ENCODE measurements at places on chromosomes 3 and 15. TPM values are rescaled to one million over a fixed set of nuclear protein-coding genes. Genes with fewer than 3 reads are reported as not detected.
A peak's percentile ranks its signal among the peaks of the same experiment; 100 is the strongest.

GRCh38 chr3:134869153-134869726 is 74.2 kb downstream of the EPHB1 start:
- no peak for DNase-seq

DNA sequence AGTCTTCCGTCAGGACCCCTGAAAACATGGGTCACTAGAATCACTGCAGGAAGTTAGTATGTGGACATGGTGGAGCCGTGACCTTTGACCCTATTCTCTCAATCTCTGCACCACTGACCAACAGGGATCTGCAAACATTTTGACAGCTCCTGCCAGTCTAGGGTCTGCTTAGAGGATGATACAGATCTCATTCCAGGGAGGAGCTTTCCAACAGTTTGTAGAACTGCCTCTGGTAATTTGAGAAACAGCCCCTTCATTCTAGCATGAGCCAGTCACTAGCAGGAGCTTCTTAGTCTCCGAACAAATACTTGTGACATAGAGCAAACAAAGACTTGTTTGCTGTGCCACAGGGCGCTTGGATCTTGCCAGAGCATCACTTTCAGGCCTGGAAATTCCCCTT is 270.3 kb upstream of the CFAP20DC start:
- DNase-seq, result no peak

DNA sequence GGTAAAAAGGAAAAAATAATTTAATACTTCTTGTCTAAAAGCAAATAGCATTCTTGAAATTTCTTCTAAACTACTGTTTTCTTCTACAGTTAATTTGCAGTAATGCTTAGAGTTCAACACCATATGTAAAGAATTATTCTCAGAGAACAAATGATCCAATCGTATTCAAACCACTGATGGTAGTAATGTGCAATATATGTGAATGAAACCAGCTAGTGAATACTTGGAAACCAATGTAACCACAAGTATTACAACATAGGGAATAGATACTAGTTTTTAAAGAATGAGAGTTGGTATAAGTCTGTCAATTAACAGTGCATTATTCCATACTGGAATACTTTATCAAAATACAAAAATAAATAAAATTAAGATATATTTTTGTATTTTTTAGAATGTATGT is 850.0 kb downstream of the DIPK2A start:
- DNase-seq, result no peak

DNA sequence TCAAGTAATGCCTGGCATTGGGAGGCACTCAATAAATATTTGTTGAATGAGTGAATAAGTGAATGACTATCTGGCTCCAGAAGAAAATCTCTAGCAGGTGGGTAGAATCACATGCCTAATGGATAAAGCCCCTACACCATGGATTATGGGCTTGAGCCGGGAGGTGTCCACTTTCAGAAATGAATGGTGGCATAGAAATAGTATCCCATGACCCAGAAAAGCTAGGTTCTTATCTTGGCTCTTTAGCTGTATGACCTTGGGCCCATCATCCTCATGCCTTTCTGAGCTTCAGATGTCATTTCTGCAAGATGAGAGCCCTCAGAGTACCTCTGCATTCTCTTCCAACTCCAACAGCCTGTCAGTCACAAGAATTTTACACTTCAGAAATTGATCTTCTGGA is 37.3 kb upstream of the TNIK start:
- no peak for DNase-seq

DNA sequence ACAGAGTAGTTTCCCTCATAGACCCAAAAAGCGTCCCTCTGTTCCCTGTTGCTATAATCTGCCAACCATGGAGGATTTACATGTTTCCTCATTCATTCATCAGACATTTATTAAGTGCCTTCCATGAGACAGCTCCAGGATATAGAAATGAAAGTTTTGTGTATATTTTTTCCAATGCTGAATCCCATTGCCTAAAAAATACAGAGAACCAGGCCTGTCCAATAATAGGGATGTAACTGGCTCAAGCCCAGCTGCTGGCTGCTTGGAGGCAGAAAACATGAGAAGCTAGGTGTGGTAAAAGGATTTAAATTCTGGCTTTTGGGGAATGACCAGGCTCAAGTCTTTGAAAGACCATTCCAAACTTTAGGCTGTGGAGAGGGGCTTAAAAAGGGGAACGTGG is 41.5 kb downstream of the RARB start:
- DNase-seq, result no peak

Gene PSMA4
- 301 TPM for total RNA-seq

DNA sequence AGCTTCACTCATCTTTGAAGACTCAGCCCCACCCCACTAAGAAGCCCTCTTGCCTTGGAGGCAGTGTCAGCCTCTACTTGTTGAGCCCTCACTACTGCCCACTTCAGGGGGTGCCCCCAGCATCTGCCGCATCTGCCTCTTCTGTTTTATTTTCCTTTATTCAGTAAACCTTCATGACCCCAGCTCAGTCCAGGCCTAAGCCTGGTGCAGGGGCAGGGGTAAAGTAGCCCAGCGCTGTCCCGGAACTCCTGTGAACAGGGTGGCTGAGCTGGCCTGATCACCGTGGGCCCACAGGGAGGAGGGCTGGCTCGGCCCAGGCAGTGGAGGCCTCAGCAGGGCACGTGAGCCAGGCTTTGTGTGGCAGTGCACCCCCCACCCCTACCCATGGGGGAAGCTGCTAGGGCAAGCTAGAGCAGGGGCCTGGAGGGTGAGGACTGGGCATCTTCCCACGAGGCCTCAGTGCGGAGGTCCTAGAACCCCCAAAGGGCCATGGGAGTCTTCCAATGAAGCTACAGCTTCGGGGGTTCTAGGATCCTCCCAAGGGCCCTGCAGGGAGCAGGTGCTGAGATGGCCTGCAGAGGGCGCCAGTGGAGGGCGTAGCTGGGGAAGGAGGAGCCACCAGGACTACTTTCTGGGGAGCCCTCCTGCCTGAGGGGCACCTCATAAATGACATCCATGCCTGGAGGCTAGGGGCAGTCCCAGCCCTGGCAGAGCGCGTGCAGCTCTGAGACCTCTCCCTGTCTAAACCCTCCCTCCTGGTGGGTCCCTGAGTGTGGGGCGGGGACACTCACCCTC is 36.0 kb downstream of the TSPAN3 start:
- DNase-seq, result peak; percentile 79

DNA sequence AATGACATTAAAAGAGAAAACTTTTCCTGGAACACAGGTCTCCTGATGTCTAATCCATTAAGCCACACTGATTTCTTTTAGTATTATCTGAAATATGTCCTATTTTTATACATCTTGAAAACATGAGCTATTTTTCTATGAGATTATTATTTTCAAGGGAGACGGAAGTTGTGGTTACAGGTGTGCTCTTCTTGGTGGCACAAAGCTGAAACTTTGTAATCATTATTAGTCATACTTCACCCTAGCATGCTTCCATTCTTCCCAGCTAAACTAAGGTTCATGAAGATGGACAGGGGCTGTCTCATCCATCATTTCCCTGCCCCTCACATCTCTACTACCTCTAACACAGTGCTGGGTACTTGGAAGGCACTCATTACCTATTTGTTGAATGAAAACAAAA is 85.6 kb upstream of the POU1F1 start:
- DNase-seq, result no peak

DNA sequence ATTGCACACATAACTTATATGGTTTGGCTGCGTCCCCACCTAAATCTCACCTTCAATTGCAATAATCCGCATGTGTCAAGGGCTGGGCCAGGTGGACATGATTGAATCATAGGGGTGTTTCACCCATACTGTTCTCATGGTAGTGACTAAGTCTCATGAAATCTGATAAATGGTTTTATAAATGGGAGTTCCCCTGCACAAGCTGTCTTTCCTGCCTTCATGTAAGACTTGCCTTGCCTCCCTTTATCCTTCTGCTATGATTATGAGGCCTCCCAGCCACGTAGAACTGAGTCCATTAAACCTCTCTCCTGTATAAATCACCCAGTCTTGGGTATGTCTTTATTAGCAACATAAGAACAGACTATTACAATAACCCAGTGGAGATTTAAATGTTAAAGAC is 653.9 kb downstream of the ROBO1 start:
- DNase-seq, result no peak

DNA sequence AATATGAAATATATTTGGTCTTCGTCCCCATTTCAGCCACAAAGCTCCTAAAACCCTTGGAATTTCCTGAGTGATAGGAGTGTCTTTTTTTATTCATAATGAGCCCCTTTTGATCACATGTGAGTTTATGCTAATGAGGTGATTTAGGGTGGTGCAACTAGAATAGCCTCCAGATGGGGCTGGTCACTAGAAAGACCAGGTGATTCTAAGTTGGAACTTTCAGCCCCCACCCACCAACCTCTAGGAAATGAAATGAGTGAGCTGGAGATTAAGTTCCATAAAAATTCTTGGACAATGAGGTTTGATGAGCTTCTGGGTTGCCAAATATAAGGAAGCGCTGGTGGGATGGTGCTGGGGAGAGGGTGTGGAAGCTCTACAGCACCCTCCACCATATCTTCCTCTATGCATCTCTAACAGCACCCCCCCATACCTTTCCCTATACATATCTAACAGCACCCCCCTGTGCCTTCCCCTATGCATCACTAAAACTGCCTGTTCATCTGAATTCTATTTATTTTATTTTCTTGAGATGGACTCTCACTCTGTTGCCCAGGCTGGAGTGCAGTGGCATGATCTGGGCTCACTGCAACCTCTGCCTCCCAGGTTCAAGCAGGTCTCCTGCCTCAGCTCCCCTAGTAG is 2.1 kb upstream of the SMCO1 start:
- DNase-seq, result peak; percentile 12

Gene OR5H2
- not detected for total RNA-seq

DNA sequence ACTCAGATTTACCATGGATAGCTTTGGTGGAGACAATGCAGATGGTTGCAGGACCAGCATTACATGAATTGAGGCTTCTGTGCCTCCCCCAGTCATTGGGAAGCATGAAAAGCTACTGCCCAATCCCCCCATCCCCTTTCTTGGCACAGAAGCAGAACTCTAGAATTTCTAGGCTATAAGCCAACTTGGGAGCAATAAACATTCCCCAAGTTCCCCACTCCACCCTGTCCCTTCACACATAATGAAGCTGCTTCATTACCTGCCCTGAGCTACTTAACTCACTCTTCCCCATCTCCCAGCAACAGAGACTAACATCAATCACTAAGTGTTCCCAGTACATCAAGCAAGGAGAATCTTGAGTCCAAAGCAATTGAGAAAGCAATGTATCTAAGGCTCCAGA is 164.5 kb downstream of the RORA start:
- DNase-seq, result no peak

GRCh38 chr3:167146911-167147310 is 233.2 kb downstream of the ZBBX start:
- no peak for DNase-seq

DNA sequence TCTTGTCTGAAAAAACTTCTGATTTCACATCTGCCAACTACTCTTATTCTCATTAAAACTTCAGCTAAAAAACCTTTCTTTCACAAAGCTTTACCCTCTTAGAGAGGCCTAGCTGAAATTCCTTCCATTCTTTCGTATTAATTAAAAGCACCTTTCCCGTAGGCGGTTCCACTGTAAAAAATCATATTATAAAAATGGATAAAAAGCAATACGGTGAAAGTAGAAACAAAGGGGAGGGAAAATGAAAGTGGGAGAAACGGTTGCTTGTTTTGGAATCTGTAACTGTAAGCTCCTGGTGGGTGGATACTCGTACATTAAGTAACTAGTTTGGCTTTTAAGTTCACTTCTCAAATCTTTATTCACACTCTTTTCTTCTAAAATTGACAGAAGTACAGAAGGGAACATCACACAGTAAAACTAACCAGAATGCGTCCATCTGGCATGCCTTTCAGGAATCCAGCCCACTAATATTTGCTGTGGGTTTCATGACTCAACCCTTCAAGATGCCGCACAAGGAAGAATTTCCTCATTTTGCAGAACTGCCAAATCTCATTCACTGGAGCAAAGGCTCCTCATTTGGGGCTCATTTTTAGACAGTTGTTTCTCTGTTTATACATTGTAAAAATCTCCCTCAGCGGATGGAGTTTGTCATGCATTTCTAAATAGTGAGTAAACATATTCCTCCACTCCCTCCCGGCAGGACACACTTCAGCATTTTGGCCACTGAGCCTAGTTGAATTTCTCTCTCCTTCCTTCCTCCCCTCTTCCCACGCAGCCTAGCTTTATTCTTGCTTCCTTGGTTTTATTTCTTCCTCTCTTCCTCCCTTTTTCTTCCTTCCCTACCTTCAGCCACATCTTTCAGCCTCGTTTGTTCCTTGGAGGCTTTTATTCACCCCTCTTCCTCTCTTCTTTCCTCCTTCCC is 419.5 kb upstream of the NAALADL2 start:
- peak; percentile 29 for DNase-seq

Data from GM23338 (cell line).